Activated CD8-positive, alpha-beta memory T cell treated with anti-CD3 and anti-CD28 coated beads for 48 hours (primary cell): ENCODE measurements at places on chromosomes 3 and 15.

GRCh38 chr3:156702367-156702766 is 28.0 kb downstream of the TIPARP start:
- no peak for DNase-seq

DNA sequence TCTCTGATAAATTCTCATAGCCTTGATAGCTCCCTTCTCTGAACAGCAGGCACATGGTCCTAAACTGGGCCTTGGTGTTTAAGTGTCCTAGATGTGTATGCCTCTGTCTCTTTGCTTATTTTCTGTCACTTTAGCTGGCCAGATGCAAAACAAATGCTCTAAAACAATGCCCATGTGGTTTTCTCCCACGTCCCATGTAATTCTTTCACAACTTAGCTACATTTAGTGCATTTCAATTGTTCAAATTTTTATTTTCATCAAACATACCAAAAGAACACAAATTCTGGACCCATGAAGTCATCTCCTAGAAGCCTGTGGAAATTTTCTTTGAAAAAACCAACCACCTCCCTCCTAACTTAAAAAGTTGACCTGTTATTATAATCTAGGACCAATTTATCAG is 491.3 kb upstream of the AGTR1 start:
- no peak for DNase-seq

DNA sequence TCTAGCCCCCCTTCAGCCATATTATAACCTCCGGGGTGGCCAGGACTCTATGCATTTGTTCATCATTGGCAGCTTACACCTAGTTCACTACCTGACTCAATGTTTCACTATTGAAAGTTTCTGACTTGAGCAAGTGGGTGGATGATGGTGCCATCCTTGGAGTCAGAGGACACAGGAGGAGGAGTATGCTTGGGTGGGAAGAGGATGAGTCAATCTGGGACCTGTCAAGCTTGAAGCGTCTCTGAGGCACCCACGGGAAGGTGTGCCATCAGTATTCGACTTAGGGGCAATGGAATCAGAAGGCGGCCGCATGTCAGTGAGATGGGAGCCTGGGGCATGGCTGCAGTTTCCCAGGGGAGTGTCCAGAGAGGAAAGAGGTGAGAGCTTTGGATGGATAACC is 133.3 kb downstream of the EPHB1 start:
- DNase-seq, result no peak

DNA sequence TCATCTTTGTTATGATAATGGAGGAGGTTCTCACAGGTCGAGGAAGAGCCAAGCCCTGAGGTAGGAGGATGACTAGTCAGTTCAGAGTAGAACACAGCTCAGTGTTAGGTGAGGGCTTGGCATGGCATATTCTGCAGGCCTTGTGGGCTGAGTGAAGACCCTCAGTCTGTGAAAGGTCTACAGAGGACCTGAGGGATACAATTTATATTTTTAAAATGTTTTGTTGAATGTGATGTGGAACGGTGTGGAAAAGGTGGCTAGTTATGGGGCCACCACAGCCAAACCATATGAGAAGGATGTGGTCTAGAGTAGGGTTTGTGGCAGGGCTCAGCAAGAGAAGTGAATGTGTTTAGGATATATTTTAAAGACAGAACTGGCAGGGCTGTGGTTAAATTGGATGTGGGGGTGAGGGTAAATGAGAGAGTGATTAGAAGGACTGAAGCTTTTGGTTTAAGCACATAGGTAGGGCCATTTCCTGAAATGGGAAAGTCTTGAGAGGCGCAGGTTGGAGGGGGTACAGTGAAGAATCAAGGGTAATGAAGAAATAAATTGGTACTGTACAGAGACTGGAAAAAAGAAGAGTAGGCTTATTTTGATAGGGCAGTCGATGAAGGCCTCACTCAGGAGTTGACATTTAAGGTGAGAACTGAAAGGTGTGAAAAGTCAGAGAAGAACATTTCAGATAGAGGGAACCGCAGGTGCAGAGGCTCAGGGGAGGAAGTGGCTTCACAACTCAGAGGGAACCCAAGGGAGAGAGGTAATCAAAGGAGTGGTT is 60.5 kb downstream of the SPTSSB start:
- DNase-seq, result peak; percentile 14

DNA sequence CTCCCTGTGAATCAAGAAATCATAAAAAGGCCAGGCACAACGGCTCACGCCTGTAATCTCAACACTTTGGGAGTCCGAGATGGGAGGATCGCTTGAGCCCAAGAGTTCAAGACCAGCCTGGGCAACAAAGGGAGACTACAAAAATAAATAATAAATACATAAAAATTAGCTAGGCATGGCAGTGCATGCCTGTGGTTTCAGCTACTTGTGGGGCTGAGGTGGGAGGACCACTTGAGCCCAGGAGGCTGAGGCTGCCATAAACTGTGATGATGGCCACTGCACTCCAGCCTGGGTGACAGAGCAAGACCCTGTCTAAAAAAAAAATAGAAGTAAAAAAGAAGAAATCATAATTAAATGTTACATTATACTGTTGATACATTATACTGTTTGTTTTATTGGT is 28.0 kb upstream of the DCUN1D1 start:
- DNase-seq, result no peak

DNA sequence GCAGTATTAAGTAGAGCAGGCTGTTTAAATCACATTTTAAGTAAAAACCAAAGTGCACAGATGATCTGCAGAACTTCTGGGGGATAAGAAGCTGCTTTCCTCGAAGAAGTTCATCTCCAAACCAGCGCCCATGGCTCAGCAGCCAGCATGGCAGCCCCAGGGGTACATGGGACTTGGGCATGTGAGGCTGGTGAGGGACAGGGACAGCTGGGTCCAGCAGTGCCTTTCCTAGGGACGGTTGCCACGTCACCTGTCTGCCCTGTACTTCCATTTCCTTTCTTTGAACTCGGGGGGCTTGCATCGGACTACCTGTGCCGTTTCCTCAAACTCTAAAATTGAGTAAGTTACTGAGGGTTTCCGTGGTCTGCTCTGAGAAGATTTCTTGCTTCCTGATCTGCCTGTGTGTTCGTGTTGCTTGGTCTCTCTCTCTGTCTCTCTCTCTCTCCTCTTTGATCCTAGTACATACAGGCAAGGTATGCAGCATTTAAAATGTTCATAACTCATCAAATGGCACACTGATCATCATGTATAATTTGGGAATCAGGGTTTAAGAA is 67.6 kb downstream of the IGF1R start:
- no peak for DNase-seq

GRCh38 chr3:52256159-52256558 is 10.6 kb downstream of the PPM1M start:
- DNase-seq, result no peak

- DNase-seq, result no peak
Observed at GRCh38 chr3:44509393-44509921, 32.0 kb upstream of the ZNF445 start.

GRCh38 chr15:65551183-65551582 is 20.9 kb downstream of the HACD3 start:
- no peak for DNase-seq

DNA sequence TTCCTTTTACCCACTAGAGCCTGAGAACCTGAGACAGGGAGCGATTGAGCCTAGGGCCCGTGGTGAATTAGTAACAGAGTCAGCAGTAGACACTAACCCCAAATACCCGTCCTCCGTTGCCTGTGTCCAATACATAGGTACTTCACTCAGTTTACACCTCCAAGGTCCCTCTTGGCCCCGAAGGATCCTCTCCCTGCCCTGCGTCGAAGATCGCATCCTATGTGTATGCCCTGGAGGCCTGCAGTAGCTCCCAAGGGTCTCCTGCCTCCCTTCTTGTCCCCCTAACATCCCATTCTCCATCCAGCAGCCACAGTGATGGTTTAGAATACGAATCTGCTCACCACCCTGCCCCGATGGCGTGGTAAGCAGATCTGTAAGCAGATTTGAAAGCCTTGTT is 67.0 kb downstream of the ISG20 start:
- no peak for DNase-seq

DNA sequence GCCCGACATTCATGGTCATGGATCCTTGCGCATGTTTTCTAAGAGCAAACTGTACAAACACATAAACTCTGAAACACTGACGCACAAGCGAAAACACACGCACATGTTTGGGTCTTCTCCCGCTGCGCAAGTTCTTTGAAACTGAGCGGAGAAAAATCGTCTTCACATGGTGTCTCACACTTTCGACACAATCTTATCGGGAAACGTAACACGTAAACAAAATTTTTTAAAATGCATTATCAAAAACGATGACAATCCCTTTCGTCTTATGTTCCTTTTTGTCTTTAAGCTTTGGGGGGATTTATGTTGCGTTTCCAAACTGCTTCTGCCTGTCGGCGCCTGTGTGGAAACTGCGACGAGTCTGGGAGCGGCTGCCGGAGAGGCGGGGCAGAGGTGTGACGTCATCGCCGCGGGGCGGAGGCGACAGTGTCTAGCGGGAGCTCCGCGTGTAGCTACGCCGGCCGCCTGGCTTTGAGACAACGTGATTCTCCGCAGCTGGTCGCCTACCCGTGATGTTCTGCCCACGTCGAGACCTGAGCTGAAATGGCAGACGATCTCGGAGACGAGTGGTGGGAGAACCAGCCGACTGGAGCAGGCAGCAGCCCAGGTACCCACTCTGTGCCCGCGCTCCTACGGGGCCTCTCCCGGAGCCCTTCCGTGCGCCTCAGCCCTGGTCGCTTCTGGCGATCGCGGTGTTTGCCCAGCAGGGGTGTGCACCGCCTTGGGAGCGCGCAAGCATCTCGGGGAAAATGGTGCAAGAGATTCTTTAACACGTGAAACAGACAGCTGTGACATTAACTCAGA is at the start of gene CMSS1:
Gene CMSS1, plus strand, starts transcription at position 426 of the 804 bp plus-strand sequence.
- DNase-seq, result peak; percentile 97

GRCh38 chr15:75229191-75230015 is 27.7 kb downstream of the C15orf39 start:
- no peak for DNase-seq
